ENCODE measurements at places on chromosomes 16 and 17.

- no peaks in the 10 kb centered on the region for H3K27me3 ChIP-seq
- peaks cover 61% of the 10 kb centered on the region for H3K36me3 ChIP-seq
- no peak overlapping the region for H3K27ac ChIP-seq
- no peak for DNase-seq
Observed at GRCh38 chr17:17146786-17147406, 59.2 kb downstream of the PLD6 start.

GRCh38 chr16:22098405-22099255 is 6.3 kb downstream of the VWA3A start:
- H3K27me3 ChIP-seq, result no peaks in the 10 kb centered on the region
- H3K36me3 ChIP-seq, result no peaks in the 10 kb centered on the region
- DNase-seq, result no peak
- no peak overlapping the region for H3K27ac ChIP-seq
- H3K4me3 ChIP-seq, result no peak overlapping the region

GRCh38 chr16:12901204-12901596 is 198 bp upstream of the SHISA9 start:
- DNase-seq, result no peak
- H3K4me1 ChIP-seq, result no peaks in the 10 kb centered on the region
- no peaks in the 10 kb centered on the region for H3K36me3 ChIP-seq
- H3K4me3 ChIP-seq, result no peak overlapping the region
- H3K27me3 ChIP-seq, result peaks cover 56% of the 10 kb centered on the region

- H3K27ac ChIP-seq, result no peak overlapping the region
- DNase-seq, result no peak
- no peaks in the 10 kb centered on the region for H3K4me1 ChIP-seq
- H3K4me3 ChIP-seq, result no peak overlapping the region
Observed at GRCh38 chr16:69542974-69543373, 22.8 kb upstream of the NFAT5 start.

- H3K36me3 ChIP-seq, result no peaks in the 10 kb centered on the region
- H3K27me3 ChIP-seq, result no peaks in the 10 kb centered on the region
- H3K4me1 ChIP-seq, result peaks cover 21% of the 10 kb centered on the region
- no peak for DNase-seq
Observed at GRCh38 chr16:87368029-87368770, 15.4 kb downstream of the FBXO31 start.

DNA sequence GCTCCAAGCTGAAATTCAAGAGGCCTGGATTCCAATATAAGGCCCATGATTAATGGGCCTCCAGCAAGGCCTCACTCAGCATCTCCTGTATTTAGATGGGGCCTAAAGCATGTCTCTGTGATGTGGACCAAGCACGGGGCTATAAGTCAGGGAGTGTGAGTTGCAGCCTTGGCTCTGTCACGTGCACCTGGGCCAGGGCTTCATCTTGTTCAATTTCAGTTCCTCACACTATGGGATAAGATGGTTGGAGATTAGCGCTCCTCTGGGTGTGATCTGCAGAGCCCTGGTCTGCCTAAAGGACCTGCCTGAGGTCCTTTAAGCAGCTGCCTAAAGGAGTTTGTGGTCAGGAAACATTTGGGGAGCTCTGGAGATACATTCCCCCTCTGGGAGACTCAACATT is 25.2 kb downstream of the KLHL36 start:
- H3K4me1 ChIP-seq, result no peaks in the 10 kb centered on the region
- DNase-seq, result no peak
- no peaks in the 10 kb centered on the region for H3K36me3 ChIP-seq

GRCh38 chr17:38424297-38424972 is 3.8 kb upstream of the ARHGAP23 start:
- H3K36me3 ChIP-seq, result no peaks in the 10 kb centered on the region
- H3K4me3 ChIP-seq, result no peak overlapping the region
- no peak for DNase-seq

DNA sequence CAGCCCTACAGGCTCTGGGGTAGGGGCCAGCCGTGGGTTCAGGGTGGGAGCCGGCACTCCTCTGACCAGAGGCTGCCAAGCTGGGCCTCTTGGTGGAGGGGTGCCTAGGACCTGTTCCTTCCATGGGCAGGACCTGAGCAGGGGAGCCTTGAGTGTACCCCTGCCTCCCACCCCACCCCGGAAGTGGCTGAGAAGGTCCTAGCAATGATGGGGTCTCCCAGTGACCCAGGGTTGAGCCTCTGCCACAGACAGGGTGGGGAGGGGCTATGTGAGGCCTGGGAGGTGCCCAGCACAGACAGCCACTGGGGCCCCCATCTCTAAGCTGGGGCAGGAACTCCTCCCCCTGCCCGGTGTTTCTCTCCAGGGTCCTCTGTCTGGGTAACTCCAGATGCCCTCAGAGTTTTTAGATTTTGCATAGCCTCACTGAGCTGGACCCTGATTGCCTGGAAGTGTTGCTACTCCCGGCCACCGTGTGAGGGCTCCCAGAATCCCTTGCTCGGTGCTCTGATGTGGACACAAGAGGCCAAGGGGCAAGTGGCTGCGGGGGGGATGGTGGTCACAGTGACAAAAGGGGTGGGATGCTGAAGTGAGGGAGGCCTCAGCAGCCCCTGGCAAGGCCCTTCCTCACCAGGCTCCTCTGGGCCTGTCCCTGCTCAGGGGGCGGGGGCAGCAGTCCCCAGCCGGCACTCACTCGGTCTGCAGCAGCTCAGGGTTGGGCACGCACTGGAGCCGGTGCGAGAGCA is 6.4 kb upstream of the MTSS2 start:
- peak; percentile 65 for DNase-seq
- H3K27ac ChIP-seq, result peak overlapping the region; percentile 89
- H3K4me3 ChIP-seq, result no peak overlapping the region
- H3K4me1 ChIP-seq, result peaks cover 35% of the 10 kb centered on the region

DNA sequence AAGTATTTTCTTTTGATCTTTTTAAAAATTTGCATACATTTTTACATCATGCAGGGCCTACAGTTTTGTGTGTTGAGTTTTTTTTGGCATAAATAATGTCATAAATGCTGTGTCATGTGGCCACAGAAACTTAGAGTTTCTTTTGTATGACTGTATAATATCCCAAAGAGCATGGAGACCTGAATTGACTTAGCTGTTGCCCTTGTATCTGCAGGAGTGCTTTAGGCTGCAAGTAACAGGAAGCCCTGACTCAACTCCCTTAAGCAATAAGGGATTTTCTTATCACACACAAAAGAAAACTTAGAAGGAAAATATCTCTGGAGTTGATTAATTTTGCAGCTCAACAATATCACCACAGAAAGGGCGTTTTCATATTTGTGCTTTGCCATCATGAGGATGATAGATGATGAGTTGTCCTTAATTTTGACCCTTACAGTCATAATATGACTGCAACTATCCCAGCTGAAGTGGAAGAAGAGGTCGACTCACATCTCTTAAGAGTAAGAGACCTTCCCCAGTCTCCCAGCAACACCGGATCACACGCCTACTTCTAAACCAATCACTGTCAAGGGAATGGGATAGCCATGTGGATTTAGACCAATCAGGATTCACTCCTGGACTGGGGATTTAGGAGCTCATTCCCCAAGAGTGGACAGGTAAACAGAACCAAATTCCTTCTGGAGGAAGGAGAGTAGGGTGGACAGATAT is 138.9 kb downstream of the GSG1L start:
- H3K27ac ChIP-seq, result no peak overlapping the region
- no peaks in the 10 kb centered on the region for H3K27me3 ChIP-seq
- no peak for DNase-seq
- H3K4me3 ChIP-seq, result peak overlapping the region; percentile 7
- H3K36me3 ChIP-seq, result no peaks in the 10 kb centered on the region
